ENCODE measurements at places on chromosomes 1 and 21.

DNA sequence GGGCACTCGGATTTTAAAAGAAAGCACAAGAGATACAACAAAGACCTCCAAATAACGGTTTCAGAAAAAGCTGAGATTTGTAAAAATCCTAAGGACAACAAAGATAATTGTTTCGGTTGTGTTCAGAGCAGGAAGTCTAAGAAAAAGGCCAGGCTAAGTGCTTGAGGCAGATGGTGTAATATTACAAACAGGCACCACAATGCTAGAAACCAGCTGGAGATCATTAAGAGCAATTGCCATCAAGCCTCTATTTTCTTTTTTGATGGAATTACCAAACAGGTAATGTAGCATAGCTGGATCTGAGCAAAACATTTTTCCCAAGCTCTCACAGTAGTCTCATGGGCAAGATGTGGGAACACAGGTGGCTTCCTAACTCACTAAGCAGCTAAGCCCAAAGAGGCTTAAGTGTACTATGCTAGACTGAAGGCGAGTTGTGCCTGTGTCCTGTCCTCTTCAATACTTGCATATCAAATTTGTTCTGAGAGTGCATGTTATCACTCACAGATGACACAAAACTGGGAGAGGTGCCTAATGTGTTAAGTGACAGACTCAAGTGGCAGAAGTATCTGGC lies 161.6 kb downstream of the GLUL start:
- DNase-seq = no peak

- DNase-seq = no peak
Observed at GRCh38 chr21:16594191-16594590, 864.4 kb downstream of the USP25 start.

- DNase-seq = no peak
Observed at GRCh38 chr21:31901315-31901714, 28.5 kb downstream of the HUNK start.

DNA sequence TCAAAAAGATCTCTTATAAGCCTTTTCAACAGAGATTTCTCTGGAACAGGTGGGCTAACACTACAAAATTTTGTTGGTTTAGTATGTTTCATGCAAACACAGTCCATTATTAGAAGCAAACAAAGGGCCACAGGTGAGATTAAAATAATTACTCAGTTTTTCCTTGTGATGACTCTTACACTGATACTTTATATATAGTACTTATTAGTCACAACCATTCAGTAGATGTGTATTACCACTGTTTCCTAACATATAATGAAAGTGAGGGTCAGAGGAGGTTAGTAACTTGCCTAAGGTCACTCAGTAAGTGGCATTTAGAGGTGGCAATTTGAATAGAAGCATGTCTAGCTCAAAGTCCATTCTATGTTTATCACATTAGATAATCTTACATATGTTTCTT lies 44.2 kb downstream of the CYYR1 start:
- no peak for DNase-seq

GRCh38 chr1:145708063-145708462 lies 895 bp upstream of the PDZK1 start:
- no peak for DNase-seq

GRCh38 chr1:115056395-115056798 lies 26.8 kb downstream of the TSHB start:
- no peak for DNase-seq

GRCh38 chr1:18353528-18353927 lies 127.2 kb upstream of the KLHDC7A start:
- DNase-seq = no peak

- no peak for DNase-seq
Observed at GRCh38 chr1:43711049-43711448, 3.7 kb downstream of the ST3GAL3 start.

GRCh38 chr21:22536509-22536908 lies 1538.3 kb downstream of the NCAM2 start:
- DNase-seq = no peak

DNA sequence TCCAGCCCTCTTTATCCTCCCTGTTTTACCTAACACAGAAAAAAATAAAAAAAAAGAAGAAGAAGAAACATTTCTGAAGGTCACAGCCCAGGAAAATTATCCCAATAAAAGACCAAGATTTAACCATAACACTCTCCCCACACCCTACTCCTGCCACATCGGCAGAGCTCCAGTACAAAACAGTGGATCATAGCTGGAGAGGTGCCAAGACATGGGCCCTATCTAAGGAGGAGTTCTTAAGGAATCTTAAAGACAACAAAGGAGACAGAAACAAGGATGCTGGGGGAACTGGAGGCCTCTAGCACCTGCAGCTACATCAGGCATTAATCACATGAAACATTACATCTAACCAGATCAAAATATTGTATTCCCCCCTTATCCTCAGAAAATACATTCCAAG lies 432.8 kb downstream of the MATN1 start:
- no peak for DNase-seq

GRCh38 chr21:33732038-33732437 lies 89.7 kb downstream of the ITSN1 start:
- DNase-seq = no peak

DNA sequence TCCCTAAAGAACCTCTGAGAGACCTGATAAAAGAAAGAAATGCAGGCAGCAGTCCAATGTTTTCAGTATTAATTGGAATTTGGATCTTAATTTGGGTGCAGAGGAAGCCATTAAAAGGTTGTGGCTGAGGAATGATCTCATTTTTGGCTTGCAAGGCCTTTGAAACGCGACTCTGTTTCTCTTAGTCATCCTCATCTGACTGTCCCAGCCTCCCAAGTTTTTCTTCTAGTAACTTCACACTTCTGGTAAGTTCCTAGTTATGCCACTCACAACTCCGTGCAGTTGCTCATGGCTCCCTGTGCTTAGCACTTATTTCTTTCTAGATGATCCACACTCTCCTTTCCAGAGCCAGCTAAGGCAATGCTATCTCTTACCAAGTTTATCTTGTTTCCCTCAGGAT lies 147.4 kb upstream of the USP24 start:
- no peak for DNase-seq

DNA sequence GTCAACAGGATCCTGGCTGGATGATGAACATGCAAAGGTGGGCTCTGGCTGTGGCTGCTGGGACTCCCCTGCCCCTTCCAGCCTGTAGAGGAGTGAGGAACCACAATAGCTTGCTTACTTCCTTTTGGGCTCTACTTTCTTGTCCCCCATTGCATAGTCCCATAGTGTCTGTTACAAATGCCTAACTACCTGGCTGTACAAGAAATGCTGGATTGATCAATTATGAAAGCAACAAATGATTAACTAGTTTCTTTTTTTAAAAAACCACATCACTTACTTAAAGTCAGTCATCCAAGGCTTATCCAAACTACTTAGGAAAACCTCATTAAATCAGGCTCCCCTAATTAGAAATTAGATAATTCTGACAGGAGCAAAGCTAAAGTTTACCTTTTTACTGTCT lies 514.1 kb upstream of the PKN2 start:
- DNase-seq = no peak

DNA sequence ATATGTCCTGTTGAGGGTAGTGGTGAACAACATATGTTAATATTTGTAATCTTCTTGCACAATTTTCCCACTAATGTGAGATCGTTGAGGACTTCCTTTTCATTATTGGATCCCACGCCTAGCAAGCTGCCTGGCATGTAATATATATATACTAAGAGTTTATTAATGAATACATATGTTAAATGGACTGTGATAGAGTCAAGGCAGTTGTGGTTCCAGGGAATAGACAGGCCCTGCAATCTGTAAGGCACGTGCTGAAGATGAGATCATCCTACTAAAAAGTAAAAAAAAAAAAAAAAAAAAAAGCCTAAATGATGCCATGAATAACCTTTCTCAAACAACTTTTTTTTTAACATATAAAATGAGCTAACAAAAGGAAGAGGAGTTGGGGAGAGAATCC lies 28.9 kb downstream of the PLPPR5 start:
- DNase-seq = no peak

DNA sequence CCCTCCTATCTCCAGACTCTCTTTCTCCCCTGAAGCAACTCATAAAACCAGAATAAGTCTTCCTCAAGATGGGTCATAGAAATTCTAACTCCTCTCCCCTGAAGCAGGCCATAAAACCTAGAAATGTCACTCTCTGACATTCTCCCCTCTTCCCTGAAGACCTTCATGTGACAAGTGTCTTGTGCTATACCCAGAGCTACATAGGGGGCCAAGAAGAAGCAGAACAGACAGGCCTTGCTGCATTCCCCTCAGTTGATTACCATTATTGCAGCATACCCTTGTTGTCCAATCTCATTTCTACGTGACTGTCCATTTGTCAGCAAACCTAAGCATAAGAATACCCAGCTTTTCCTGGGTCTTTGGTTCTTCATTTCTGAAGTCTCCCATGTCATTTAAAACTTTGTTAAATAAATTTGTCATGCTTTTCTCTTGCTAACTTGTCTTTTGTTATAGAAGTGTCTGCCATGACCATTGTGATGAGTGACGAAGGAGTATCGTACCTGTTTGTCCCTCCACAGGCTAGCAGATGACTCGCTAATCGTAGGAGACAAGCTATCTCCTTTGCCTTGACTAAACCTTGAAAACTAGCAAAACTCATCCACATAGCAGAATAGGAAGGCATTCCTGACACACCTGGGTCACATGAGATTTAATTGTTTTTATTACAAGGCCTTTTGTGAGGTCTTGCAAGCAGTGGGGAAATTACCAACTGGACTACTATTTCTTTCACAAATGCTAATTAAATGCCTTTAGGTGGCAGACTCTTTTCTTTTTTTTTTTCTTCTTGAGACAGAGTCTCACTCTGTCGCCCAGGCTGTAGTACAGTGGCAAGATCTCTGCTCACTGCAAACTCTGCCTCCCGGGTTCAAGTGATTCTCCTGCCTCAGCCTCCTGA lies 39.4 kb upstream of the ZNF326 start:
- no peak for DNase-seq

DNA sequence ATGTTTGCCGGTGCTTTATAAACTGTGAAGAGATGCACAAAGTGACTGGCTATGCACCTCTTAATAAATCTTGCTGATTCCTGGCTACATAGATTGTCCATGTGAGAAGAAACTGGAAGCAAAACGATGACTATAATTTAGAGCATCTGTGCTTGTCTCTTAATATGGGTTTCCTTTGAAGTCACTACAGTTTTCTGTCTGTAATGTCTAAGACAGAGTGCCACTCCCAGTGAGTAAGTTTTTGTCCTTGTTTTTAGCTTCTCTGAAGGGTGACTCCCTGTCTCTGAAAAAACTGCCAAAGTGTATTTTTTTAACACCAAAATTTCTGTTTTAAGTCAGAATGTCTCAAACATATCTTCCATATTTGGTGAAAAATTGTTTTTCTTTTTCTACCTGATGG lies 175.1 kb downstream of the FASLG start:
- DNase-seq = no peak

DNA sequence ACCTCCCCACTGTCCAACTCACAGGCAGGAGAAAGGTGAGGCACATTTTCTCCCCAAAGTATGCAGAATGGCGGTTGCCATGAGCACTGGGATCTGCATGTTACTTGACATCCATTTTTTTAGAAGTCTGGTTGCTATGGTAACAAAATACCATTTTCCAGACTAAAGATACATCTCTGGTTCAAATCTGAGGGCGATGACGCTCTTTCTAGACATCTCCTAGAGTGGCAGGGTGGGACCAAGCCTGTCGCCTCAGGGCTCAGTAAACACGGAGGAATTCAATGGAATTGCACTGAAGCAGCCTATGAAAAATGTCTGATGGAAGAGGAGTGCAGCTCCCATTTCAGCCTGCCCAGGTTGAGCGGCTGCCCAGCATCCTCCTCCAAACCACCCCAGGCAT lies 21.5 kb upstream of the FAM43B start:
- no peak for DNase-seq
